Activated naive CD4-positive, alpha-beta T cell treated with anti-CD3 and anti-CD28 coated beads for 36 hours (primary cell): ENCODE measurements at places on chromosomes 13 and 19. TPM values are rescaled to one million over a fixed set of nuclear protein-coding genes. Genes with fewer than 3 reads are reported as not detected.

The KIR2DL3 gene
- total RNA-seq: not detected

The ZNF699 gene
- total RNA-seq: 4.6 TPM

The OR7A5 gene
- not detected for total RNA-seq

The PIH1D1 gene
- 84.4 TPM for total RNA-seq

The FARP1 gene
- 0.27 TPM for total RNA-seq

The PRSS57 gene
- not detected for total RNA-seq

The PEAK3 gene
- total RNA-seq: not detected

The C1QTNF9 gene
- not detected for total RNA-seq

The ICAM4 gene
- not detected for total RNA-seq

The EDNRB gene
- not detected for total RNA-seq

The ACER1 gene
- total RNA-seq: not detected

The C5AR2 gene
- not detected for total RNA-seq

The EFNA2 gene
- total RNA-seq: not detected

The SPC24 gene
- total RNA-seq: 94.7 TPM

The IL27RA gene
- total RNA-seq: 59.4 TPM

The NFILZ gene
- not detected for total RNA-seq

The SHANK1 gene
- total RNA-seq: not detected

- H3K4me1 ChIP-seq: peaks cover 11% of the 10 kb centered on the region
- no peaks in the 10 kb centered on the region for H3K27me3 ChIP-seq
- DNase-seq: peak; percentile 40
Observed at GRCh38 chr19:40416918-40417642, 3.9 kb upstream of the PRX start.

- DNase-seq: no peak
- H3K4me1 ChIP-seq: no peaks in the 10 kb centered on the region
- H3K27ac ChIP-seq: no peak overlapping the region
- H3K27me3 ChIP-seq: no peaks in the 10 kb centered on the region
Observed at GRCh38 chr13:82294226-82294625, 1588.0 kb downstream of the SLITRK1 start.

DNA sequence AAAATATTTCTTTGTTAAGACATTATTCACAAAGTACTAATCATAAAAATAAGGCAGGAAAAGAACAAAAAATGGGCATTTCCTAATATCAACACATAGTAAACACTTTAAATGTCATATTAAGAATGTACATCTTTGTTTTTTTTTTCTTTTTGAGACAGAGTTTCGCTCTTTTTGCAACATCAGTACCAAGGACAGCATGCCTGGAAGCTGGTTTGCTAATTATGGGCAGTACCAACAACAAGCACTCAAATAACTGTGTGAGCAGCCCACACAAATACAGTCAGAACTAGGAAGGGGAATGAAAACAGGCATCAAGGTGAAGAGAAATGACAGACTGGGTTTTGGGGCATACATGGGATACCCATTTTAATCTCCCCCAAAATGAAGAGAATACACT lies 788.0 kb upstream of the SLITRK1 start:
- no peak overlapping the region for H3K27ac ChIP-seq
- H3K36me3 ChIP-seq: no peaks in the 10 kb centered on the region

DNA sequence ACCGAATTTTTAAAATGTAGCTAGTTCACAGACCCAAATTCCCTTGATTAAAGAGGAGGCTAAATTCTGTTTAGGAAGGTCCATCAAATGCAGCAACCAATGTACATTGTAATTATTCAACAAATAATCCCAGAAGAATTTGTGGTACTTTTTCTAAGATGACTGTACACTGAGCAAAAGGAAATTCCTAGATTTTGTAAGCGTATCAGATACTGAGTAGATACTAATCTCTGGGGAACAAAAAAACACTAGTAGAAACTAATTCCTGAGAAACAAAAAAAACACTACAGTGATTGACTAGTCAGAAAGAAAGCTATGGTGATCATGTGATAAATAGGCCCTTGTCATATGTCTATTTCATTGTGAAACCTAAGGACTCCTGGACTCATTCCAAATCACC lies 246.1 kb downstream of the PCDH17 start:
- no peaks in the 10 kb centered on the region for H3K4me1 ChIP-seq
- no peak for DNase-seq

GRCh38 chr13:74040200-74040599 lies 94.0 kb downstream of the KLF12 start:
- no peak overlapping the region for H3K4me3 ChIP-seq
- peaks cover 2% of the 10 kb centered on the region for H3K36me3 ChIP-seq
- H3K4me1 ChIP-seq: peaks cover 62% of the 10 kb centered on the region
- peak; percentile 30 for DNase-seq
- no peak overlapping the region for H3K27ac ChIP-seq
- H3K27me3 ChIP-seq: no peaks in the 10 kb centered on the region

- no peaks in the 10 kb centered on the region for H3K4me1 ChIP-seq
- DNase-seq: no peak
- H3K27ac ChIP-seq: no peak overlapping the region
- no peak overlapping the region for H3K4me3 ChIP-seq
Observed at GRCh38 chr13:32212421-32212820, 102.7 kb downstream of the ZAR1L start.

DNA sequence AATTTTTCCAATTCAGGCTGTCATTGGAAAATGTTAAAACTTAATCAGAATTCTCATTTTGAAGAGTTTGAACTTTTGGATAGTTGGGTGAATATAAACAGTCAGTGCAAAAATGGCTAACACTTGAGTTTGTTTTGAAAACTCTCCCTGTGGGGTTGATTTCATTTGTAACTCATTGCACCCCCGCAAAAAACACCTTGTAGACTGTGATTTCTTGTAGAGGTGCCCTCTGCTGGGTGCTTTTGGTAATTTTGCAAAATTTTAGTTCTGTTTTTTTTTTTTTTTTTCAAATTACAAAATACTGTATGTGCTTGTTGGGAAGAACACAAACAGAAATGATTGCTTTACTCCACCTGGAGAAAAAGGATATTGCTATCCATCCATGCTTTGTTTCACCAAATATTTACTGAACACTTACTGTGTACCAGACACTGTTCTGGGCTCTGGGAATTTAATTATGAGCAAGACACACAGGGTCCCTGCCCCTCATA lies 28.2 kb upstream of the GPI start:
- peaks cover 7% of the 10 kb centered on the region for H3K36me3 ChIP-seq
- DNase-seq: peak; percentile 69

DNA sequence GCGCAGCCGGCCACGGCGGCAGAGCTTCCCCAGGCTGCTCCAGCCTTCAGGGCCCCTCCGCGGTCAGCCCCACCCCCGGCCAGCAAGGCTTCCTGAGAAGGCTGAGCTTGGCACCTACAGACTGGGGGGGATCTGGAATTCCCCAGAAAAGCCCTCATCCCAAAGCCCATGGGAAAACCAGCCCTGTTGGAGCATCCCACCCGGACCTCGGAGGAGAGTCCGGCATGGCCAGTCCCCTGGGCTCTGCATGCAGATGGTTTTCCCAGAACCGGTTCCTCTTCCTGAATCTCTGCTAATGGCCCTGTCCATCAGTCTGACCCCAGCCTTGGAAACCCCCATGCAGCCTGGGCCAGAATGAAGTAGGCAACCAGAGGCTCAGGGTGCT lies 10.3 kb downstream of the RASA3 start:
- H3K4me1 ChIP-seq: peaks cover 83% of the 10 kb centered on the region
- no peaks in the 10 kb centered on the region for H3K27me3 ChIP-seq
- no peak overlapping the region for H3K4me3 ChIP-seq
- H3K36me3 ChIP-seq: peaks cover 27% of the 10 kb centered on the region
- H3K27ac ChIP-seq: no peak overlapping the region

DNA sequence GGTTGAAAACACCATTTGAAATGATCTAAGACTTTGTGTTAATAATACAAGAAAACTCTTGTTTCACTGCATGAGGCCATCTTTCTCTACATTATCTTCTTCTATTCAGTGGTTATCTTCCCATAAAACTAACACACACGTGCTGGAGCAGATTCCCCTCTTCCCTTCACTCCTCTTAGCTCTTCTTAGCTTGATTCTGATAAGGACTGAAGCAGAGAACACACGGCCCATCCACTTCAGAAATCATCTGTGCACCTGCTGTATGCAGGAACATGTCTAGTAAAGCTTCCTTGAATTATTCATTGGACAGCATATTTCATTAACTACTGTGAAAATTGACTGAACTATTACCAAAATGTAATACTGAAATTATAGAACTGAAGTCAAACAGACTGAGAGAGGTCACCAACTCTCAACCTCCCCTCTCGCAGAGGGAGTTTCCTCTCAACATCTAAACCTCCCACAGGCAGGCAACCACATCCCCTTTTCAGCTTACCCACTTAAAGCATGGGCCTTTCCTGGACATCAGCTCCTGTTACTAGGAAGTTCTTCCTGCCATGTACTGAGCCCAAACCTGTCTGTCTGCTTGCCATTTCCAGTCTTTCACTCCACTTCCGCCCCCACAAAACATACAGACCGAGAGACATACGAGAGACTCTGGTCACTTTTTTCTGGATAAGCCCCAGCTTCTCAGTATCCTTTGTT lies 113.9 kb downstream of the CRYL1 start:
- no peaks in the 10 kb centered on the region for H3K27me3 ChIP-seq
- H3K36me3 ChIP-seq: no peaks in the 10 kb centered on the region
- H3K4me3 ChIP-seq: no peak overlapping the region
- peak; percentile 78 for DNase-seq
- H3K4me1 ChIP-seq: peaks cover 21% of the 10 kb centered on the region
- H3K27ac ChIP-seq: peak overlapping the region; percentile 50

- H3K36me3 ChIP-seq: no peaks in the 10 kb centered on the region
- no peak for DNase-seq
- peaks cover 9% of the 10 kb centered on the region for H3K27me3 ChIP-seq
- no peaks in the 10 kb centered on the region for H3K4me1 ChIP-seq
- no peak overlapping the region for H3K27ac ChIP-seq
Observed at GRCh38 chr13:106299621-106300020, 235.8 kb downstream of the EFNB2 start.

DNA sequence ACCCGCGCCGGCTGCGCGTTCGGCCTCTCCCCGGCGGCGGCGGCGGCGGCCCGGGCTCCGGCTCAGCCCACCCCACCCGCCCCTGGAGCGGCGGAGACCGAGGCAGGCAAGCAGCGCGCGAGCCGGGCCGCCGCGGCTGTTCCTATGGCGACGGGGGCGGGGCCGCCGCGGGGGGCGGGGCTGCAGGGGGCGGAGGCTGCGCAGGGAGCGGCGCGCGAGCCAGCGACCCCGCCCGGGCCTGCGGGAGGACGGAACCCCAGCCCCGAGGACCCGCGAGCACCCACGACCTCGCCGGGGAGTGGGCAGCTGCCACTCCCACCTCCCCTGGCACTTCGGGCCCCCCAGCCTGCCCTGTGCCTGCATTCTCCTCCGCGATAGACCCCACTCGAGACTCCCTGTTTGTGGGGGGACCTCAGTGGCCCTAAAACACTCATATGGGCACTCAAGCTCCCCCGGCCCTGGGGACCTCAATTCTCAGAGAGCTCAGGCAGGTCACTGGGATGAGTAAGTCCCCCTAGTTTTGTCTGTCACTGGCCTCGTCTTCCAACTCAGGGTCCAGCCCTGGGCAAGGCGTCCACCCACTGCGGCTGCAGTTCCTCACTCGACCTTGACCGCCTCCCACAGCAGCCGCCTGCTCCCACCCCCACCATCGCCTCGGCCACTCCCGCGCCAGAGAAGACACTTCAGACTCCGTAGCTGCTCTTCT lies at the start of gene CTXN1:
Gene CTXN1 (minus strand): TSS at position 115 of the 706 bp plus-strand sequence. CDS start 597 bp downstream, outside the sequence.
- H3K27me3 ChIP-seq: no peaks in the 10 kb centered on the region
- H3K36me3 ChIP-seq: peaks cover 6% of the 10 kb centered on the region
- no peak within 1 kb of the TSS for H3K27ac ChIP-seq
- peak within 1 kb of the TSS; percentile 71 for H3K4me3 ChIP-seq
- peak; percentile 71 for DNase-seq

DNA sequence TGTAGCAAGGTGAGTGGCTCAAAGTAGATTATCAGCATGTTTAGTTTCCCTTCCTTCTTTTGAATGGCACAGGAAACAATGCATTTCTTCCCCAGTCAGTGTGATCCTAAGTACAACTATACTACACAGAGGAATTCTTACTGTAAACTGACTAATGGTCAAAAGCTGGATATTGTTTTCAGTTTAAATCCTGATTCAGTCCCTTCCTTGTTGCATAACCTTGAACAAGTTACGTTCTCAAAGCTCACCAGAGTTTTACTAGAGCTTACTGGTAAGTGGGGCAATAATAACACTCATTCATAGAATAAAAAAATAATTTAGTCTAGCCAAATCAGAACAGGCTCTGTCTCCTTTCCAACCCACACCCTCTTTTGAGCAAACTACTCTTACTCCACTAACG lies 180.1 kb downstream of the POSTN start:
- H3K27me3 ChIP-seq: no peaks in the 10 kb centered on the region
- peaks cover 1% of the 10 kb centered on the region for H3K36me3 ChIP-seq
- DNase-seq: no peak
- H3K4me1 ChIP-seq: no peaks in the 10 kb centered on the region
- no peak overlapping the region for H3K27ac ChIP-seq

- H3K27me3 ChIP-seq: no peaks in the 10 kb centered on the region
- no peaks in the 10 kb centered on the region for H3K36me3 ChIP-seq
- no peak overlapping the region for H3K27ac ChIP-seq
- DNase-seq: no peak
- no peak overlapping the region for H3K4me3 ChIP-seq
- H3K4me1 ChIP-seq: peaks cover 7% of the 10 kb centered on the region
Observed at GRCh38 chr19:13887517-13887916, 10.6 kb downstream of the NANOS3 start.

GRCh38 chr13:95380468-95381211 lies 79.4 kb upstream of the ABCC4 start:
- peak; percentile 86 for DNase-seq
- no peak overlapping the region for H3K27ac ChIP-seq
- H3K36me3 ChIP-seq: no peaks in the 10 kb centered on the region
- no peaks in the 10 kb centered on the region for H3K27me3 ChIP-seq
- H3K4me3 ChIP-seq: no peak overlapping the region
- peaks cover 5% of the 10 kb centered on the region for H3K4me1 ChIP-seq

DNA sequence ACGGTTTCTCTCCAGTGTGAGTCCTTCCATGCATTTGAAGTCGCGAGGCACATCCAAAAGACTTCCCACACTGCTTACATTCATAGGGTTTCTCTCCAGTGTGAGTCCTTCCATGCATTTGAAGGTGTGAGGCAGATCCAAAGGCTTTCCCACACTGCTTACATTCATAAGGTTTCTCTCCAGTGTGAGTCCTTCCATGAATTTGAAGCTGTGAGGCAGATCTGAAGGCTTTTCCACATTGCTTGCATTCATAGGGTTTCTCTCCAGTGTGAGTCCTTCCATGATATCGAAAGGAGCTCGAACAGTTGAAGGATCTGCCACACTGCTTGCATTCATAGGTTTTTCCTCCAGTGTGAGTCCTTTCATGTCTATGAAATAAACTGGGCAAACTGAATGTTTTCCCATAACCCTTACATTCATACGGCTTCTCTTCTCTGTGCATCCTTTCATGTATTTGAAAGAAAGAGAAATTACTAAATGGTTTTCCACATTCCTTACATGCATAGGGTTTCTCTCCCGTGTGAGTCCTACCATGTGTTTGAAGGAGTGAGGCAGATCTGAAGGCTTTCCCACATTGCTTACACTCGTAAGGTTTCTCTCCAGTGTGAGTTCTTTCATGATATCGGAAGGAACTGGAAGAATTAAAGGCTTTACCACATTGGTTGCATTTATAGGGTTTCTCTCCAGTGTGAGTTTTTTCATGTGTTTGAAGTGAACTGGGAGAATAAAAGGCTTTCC lies 20.3 kb downstream of the ZNF433 start:
- H3K4me3 ChIP-seq: no peak overlapping the region
- no peak overlapping the region for H3K27ac ChIP-seq
- no peaks in the 10 kb centered on the region for H3K27me3 ChIP-seq
- peaks cover 72% of the 10 kb centered on the region for H3K36me3 ChIP-seq
- no peaks in the 10 kb centered on the region for H3K4me1 ChIP-seq

GRCh38 chr19:11166281-11167142 lies 10.9 kb upstream of the SPC24 start:
- H3K4me3 ChIP-seq: no peak overlapping the region
- H3K36me3 ChIP-seq: no peaks in the 10 kb centered on the region
- H3K27me3 ChIP-seq: no peaks in the 10 kb centered on the region
- H3K4me1 ChIP-seq: no peaks in the 10 kb centered on the region
- no peak overlapping the region for H3K27ac ChIP-seq
